Activated naive CD8-positive, alpha-beta T cell treated with anti-CD3 and anti-CD28 coated beads, Interleukin-2, amount 50 U/mL, for 16 hours (primary cell): ENCODE measurements at places on chromosomes 12 and 14.

GRCh38 chr14:72054911-72055310, 122.7 kb downstream of the RGS6 start:
- DNase-seq, result no peak

GRCh38 chr12:52528641-52529143, 8.5 kb upstream of the KRT5 start:
- DNase-seq, result no peak

- DNase-seq, result no peak
Observed at GRCh38 chr12:131622422-131622955, 88.4 kb upstream of the SFSWAP start.

DNA sequence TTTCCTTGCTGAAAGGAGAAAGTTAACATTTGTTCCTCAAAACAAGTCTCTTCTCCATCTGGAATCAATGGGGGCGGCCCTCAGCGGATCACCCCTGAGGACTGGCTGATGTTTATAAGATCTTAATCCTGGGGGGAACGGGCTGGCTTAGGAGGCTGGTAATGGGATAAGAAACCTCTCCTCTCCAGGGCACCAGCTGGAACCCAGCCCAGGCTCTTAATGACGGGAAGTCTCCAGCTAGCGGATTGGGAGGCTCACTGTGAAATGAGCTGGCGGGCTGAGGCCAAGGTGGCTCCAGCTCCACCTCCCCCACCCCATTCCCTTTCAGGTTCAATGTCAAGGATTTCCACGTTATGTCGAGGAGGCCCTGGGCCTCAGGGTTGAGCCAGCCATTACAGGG, 1133.0 kb downstream of the VRK1 start:
- no peak for DNase-seq

DNA sequence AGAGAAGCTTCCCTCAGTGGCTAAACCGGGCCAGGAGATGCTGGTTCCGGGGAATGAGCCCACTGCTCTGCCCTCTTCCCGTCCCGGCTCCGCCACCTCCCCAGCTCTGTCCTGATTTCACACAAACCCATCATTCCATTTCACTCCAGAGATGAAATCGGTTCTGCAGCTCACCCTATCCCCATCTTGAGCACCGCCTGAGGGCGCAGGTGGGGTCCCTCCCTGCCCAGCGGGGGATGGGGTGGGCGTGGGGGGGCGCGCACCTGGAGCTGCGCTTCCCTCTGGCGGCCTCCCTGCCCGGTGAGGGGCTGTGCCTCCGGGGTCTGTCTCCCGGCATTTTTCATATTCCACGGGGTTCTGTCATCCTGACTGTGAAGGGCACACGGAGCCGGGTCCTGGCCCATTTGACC, 44.7 kb downstream of the NOC4L start:
- DNase-seq, result no peak

DNA sequence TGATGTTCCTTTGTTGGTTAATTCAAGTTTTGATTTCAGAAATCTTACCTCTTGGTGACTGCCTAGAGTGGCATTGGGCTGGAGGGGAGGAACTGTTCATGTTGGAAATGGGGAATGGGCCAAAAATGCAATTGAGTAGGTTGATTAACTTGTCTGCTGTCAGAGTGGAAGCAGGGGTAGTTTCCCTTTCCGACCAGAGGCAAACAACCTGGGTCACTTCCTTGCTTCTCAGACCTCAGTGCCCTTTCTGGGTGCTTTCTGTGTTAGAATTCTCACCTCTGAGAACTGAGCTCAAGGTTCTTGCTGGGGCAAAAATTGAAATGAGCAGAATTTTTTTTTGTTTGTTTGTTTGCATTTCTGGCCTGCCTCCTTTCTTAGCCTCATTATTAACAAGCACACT, 2.3 kb upstream of the M6PR start:
- no peak for DNase-seq

- DNase-seq, result no peak
Observed at GRCh38 chr12:115972241-115972640, 305.3 kb downstream of the MED13L start.

- no peak for DNase-seq
Observed at GRCh38 chr12:49854976-49855375, 12.1 kb upstream of the BCDIN3D start.

DNA sequence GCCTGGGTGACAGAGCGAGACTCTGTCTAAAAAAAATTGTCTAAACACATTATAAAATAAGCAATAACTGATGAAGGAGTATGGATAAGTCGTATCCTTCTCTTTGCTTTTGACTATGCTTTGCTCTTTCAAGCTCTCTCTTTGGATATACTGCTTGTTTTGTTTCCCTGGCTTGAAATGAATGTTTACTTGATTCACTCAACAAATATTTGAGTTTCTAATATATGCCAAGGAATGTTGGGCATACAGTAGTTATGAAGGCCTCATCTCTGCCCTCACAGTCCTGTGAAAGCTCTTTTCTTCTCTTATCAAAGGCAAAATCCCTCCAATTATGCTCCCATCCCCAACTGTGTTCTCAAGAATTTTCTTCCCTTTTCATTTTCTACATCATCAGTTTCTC, 123.5 kb downstream of the PTPRR start:
- DNase-seq, result no peak

DNA sequence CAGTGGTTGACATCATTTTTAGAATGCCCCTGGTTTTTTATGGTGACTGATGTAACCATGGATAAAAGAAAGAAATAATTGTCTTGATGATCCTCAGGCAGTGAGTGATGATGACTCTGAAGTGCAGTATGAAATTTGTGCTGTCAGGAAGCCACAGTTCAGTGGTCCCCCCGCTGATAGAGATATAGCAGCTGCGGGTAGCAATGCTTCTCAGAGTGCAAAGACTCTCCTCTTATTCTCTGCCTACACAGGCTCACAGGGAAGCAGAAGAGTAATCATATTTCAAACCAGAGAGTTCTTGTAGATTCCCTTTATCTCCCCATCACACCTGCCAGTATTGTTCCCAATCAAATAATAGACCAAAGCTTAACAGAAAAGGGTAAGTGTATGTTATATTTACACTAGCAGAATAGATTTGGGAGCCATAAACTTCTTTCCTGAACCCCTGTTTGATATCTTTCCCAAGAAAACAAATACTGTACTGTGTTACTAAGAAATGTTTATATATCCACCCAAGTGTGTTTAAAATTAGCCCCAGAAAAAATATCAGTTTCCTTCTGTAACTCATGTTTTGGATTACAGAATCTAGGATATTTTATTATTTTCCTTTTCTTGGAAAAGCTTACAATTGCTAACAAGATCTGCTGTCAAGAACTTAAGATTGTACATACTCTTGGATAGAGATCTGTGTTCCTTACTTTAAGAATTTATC, 1817.4 kb upstream of the FLRT2 start:
- DNase-seq, result no peak

- no peak for DNase-seq
Observed at GRCh38 chr14:82510007-82510406, 976.4 kb upstream of the SEL1L start.

- DNase-seq, result no peak
Observed at GRCh38 chr14:99067927-99068326, 204.1 kb downstream of the BCL11B start.

DNA sequence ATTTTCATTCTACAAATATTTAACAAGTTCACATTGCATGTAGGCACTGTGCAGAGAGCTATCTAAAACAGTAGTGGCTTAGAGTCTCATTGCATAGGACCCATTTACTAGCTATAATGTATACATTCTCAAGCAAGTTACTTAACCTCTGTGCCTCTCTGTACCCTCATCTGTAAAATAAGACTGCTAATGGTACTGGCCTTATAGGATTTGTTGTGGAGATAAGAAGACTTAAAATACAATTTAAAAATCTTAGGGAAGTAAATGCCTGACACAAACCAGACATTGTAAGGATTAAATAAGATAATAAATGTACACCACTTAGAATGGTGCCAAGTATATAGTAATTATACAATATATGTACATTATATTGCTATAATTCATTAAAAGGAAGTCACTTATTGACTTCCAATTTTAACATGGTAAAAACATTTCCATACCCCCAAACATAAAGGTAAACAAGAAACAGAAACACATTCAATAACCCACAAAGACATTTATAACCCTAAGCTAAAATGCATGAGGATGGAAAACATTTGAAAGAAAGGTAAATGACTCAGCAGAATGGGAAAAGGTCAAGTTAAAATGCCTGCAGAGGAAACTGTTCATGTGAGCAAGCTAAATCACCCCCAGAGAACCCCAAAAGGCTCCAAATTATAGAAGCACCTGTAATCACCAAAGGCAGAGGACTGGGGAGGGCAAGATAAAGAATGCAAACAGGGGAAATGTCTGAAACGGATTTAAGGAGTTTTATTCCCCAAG, 30.8 kb downstream of the RPS6KA5 start:
- no peak for DNase-seq

GRCh38 chr12:93784339-93785086, 107.3 kb downstream of the CRADD start:
- DNase-seq, result no peak

- peak; percentile 90 for DNase-seq
Observed at GRCh38 chr12:53054112-53054878, 4.4 kb downstream of the TNS2 start.

DNA sequence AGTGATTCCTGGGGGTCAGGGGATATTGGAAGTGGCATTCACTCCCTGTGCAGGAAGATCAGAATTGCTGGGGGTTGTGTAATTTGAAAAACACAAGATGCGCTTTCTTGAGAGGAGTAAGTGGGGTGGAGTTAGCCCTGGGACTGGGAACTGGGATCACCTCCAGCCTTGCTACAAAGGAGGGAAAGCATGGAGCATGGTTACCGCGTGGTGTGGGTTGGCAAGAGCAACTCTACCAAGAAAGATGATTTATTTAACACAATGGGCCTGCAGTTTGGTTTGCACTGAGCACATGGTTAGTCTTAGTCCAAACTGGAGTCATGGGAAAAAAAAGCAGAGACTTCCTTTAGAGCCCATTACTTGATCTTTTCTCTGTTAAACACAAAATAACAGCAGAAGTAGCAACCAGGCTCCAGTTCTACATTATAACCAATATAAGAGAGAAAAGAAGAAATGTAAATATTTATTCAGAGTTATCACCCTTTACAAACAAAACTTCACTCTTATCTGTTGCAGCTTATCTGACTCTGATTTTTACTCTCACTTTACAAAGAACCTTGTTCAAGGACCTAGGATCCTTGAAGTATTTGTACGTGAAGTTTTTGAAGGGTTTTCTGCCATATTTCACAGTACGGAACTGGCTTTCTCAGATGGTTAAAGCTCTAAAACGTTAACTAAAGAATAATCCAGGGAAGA, 2.1 kb upstream of the NIN start:
- DNase-seq, result no peak

DNA sequence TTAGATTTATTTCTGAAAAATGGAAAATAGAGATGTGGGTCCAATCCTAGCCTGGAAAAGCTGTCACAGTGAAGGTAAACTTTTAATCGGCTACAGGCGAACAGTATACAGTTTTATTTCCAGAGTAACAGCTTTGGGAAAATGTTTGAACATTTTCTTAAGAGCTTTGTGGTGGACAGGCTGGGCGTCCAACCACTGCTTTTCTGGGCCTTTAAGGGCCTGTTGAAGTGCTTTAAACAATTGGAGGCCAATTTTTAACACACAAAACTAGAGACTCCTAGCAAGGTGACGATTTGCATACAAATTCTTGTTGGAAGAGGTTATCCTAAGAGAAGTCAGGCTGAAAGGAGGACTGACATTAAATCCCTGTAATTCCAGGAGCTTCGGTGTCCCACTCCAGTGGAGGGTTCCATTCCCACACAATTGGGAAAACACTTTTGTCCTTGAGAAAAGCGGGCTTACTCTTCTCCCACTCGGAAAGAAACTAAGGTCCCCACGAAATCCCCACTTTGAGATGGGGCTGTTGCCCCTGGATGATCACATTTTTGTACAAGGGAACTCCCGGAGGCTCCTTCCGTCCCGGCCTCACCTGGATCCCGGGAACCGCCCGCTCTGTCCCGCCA, 26.9 kb downstream of the BCL11B start:
- no peak for DNase-seq

DNA sequence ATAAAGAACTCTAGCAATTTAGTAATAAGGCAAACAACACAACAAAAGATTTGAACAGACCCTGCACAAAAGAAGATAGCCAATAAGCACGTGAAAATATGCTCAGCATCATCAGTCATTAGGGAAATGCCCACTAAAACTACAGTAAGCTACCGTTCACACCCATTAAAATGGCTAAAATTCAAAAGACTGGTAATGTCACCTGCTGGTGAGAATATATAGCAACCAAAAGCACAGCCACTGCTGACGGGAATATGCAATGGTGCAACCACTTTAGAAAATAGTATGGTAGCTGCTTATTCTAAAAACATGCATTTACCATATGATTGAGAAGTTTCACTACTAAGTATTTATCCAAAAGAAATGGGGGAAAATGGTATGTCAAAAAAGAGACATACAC, 74.9 kb downstream of the DPF3 start:
- DNase-seq, result no peak

- DNase-seq, result no peak
Observed at GRCh38 chr14:53715193-53715721, 241.4 kb downstream of the BMP4 start.

- peak; percentile 7 for DNase-seq
Observed at GRCh38 chr12:94603434-94604365, 46.7 kb downstream of the TMCC3 start.
